ENCODE measurements at places on chromosomes 7 and 10.

GRCh38 chr7:46756996-46757395 is 824.9 kb downstream of the TNS3 start:
- no peak for DNase-seq

DNA sequence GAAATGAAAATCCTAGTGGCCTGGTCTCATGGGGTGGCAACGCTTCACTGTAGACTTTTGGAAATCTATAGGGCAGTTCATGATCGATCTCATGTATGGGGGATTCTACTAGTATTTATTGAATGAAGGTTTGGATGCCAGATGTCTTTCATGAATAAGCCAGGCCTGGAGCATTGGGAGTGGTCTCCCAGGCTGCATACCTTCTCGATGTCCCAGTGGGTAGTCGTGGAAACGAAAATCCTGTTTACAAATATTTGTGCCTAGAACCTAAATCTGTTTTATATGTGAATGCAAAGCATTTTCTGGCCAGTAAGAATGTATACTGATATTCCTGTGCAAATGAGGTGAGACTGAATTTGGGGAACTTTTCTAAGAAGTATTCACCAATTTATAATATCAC is 105.0 kb upstream of the C1QL3 start:
- DNase-seq: no peak

- no peak for DNase-seq
Observed at GRCh38 chr10:116744163-116744753, 1.9 kb upstream of the HSPA12A start.

- no peak for DNase-seq
Observed at GRCh38 chr10:86295791-86296190, 70.8 kb downstream of the GRID1 start.

GRCh38 chr7:77788327-77788902 is 9.8 kb downstream of the TMEM60 start:
- DNase-seq: no peak

DNA sequence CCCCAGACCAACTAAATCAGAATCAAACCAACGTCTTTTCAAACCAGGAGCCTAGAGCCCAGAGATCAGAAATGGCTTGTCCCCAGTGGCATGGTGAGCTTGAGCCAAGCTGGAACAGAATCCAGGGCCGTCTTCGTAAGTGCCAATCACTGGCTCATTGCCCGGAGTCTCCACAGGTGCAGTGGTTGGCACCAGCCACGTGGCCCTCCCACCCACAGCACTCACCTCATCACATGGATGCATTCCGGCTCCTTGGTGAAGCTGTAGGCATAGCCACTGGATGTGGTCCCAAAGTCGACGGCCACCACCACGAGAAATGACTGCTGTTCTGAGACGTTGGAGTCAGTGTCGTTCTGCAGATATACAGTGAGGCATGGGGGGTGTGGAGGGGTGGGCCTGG is 37.4 kb downstream of the HSPA12A start:
- no peak for DNase-seq

GRCh38 chr10:63603709-63604445 is 82.7 kb downstream of the REEP3 start:
- no peak for DNase-seq

DNA sequence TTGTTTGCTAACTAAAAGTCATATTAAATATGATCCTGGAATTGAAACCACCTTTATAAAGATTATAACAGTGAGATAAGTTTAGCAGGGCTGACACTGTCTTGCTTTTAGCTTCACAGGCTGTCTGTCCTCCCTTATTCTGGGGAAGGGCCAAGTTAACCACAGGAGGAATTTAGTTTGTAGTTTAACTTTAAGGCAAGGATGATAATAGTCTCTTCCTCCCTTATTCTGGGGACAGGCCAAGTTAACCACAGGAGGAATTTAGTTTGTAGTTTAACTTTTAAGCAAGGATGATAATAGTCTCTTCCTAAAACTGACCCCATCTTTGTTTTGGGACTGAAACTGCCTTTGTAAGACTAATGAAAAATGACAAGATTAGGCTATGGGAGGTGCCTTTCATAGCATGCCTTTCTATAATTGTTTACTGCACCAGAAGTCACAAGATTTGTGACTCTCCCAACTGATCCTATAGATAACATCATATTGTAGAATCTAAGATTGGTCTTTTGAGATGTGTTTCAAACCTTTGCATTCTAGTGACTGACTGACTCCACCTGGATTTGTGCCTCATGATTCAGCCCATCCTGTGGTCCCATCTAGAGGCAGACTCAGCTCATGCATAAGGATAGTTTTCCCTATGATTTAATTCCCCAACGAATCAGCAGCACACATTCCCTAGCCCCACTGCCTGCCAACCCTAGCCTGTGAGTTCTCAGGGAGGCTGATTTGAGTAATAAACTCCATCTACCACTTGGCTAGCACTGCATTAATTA is 212.0 kb downstream of the MAGI2 start:
- DNase-seq: no peak

DNA sequence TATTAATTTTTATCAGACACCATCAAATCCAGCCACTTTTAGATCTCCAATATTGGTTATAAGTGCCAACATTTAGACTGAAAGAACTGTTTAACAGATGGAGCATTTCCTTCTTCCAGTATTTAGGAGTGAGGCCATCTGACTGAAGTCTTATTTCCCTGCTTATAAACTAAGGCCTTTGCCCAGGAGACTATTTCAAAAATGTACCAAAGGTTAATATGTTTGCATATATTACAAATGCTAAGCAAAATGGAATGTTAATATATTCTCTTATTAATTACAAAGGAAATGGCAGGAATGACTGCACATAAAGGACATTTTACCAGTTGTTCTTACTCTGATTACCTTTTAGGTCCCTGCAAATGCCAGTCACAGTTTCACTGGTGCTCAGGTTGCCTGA is 238.9 kb upstream of the PLXNA4 start:
- DNase-seq: no peak

GRCh38 chr10:78511324-78512204 is 477.9 kb downstream of the RPS24 start:
- no peak for DNase-seq

DNA sequence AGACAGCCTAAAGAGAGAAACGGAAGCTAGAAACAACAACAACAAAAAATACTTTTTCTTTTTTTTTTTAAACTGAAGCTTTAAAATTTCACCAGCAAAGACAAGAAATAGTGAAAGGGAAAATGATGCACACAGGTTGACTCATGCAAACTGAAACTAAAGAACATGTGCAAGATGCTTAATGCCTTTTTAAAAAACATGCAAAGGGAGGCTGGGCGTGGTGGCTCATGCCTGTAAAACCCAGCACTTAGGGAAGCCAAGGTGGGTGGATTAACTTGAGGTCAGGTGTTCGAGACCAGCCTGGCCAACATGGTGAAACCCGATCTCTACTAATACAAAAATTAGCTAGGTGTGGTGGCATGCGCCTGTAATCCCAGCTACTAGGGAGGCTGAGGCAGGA is 15.1 kb upstream of the CUBN start:
- no peak for DNase-seq

GRCh38 chr7:86814661-86815379 is 171.1 kb downstream of the GRM3 start:
- DNase-seq: no peak

- no peak for DNase-seq
Observed at GRCh38 chr7:156121434-156121833, 309.2 kb upstream of the SHH start.

DNA sequence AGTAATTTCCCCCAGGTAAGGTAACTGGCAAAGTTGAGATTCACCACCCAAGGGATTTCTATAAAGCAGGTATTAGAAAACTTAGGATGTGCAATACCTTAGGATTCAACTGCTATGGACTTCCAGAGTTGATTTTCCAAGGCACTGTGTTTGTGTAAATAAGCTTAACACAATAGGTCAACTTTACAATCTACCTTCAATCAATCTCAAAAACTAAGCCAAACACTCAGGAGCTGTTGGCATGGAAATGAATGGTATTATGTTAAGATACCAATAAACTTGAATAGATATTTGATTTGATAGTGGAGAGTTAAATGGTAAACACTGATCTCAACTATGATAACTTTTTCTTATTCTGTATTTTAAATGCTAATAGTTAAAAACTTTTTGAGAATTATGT is 762 bp upstream of the SEMA3E start:
- no peak for DNase-seq

- no peak for DNase-seq
Observed at GRCh38 chr10:19929506-19930140, 113.4 kb downstream of the PLXDC2 start.

DNA sequence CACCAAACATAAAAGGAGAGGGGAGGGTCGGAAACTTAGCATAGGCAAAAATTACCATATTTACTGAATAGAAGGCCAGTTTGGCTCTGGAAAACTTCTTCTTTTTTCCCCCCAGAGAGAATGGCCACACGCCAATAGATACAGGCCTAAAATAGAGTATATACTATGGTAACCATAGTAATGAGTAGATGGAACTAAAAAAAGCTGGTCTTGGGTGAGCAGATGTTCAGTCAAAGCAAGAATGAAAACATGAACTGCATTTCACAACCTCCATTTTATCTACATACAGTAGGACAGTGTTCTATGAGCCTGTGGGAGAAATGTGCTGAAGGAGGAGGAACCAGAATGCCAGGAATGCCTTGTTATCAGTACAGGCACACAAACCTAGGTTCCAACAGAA is 141.7 kb upstream of the SEMA3A start:
- DNase-seq: no peak

GRCh38 chr7:8390262-8390626 is 43.2 kb upstream of the NXPH1 start:
- no peak for DNase-seq
